Ascending aorta (tissue), 2 donors: ENCODE measurements at places on chromosomes 1 and 21.

- H3K27ac ChIP-seq = peak overlapping the region; percentile 81
- no peaks in the 10 kb centered on the region for H3K27me3 ChIP-seq
These were observed 67.9 kb downstream of the PHACTR4 start for GRCh38 chr1:28437264-28437923.

- H3K27me3 ChIP-seq = no peaks in the 10 kb centered on the region
- H3K4me3 ChIP-seq = peak overlapping the region; percentile 51
- no peaks in the 10 kb centered on the region for H3K36me3 ChIP-seq
- H3K27ac ChIP-seq = peak overlapping the region; percentile 64
- peak; percentile 95 for DNase-seq
These were observed 11.3 kb upstream of the RIPK4 start for GRCh38 chr21:41777951-41778815.

DNA sequence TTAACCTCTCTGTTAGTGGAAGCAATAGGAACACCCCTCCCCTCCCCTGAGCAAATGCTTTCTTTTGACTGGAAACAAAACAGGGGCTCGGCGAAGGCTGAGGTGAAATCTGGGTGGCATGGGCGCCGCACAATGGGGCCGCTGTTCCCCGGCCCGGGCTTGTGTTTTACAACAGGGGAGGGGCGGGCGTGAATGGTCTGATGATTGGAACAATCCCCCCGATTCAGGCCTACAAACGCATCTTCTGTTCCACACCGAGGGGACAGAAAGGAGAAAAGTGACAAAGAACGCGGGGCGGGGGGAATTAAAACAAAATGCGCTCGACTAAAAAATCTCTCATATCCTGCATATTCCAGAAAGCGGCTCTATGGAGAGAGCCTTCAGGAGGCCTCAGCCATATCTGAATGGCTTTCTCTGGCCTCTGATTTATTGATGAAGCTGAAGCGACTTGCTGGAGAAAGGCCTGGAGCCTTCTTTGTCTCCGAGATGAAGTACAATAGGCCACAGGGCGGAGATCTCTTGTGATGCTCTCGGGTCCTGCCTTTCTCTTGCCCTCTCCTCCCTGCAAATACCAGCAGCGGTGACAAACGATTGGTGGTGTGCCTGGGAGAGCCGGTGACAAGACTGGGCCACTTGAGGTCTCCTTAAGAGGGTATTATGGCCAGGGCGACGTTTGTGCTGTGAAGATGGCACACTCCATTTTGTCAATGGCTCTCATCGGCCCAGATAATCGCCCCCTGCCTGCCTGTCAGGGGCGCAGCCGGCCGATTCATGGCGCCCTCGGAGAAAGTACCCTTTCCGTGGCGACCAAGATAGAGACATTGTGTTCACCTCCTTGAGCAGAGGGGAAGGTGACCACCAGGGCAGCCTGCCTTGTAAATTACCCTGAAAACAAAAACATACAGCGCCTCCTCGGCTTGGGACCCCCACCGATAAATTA is 47.1 kb upstream of the OLIG2 start:
- H3K27me3 ChIP-seq = no peaks in the 10 kb centered on the region
- H3K4me1 ChIP-seq = no peaks in the 10 kb centered on the region
- no peak overlapping the region for H3K27ac ChIP-seq
- DNase-seq = no peak
- H3K4me3 ChIP-seq = no peak overlapping the region
- no peaks in the 10 kb centered on the region for H3K36me3 ChIP-seq

DNA sequence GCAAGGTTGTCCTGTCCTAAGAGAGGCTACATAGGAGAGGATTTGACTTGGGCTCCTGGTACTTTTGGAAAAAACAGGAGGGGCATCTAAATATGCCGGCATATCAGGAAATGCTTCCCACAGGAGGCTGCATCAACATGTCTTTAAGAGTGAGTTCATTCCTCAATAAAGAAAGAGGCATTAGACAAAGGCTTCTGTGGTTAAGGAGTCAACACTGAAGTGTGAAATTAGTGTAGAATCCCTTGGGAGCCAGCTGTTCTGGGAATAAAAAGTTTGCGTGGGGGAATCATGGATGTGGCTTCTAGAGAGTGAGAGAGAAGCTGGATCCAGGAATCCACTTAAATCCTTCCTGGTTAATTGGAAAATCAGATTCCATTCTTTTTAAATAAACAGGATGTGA is 69.5 kb downstream of the DNM3 start:
- no peak overlapping the region for H3K4me3 ChIP-seq
- no peaks in the 10 kb centered on the region for H3K4me1 ChIP-seq
- no peaks in the 10 kb centered on the region for H3K27me3 ChIP-seq
- no peaks in the 10 kb centered on the region for H3K36me3 ChIP-seq

DNA sequence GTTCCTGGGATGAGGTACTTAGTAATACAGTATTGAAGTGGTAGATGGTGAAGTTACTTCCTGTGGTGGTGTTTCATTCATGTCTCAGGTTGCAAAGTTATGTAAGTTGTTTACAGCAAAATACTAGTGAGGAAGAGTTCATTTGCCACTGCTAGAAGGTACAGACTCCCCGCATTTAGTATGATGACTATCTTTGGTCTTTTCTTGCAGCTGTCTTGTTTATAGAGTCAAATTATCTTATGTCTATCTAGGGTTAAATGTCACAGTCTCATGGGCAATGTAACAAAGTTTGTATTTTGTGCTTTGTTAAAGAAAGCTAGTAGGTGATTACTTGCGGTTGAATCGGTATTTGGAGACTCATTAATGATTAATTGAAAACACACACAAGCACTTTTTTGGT is 50.2 kb downstream of the LRRC8D start:
- H3K27ac ChIP-seq = no peak overlapping the region
- H3K36me3 ChIP-seq = no peaks in the 10 kb centered on the region
- H3K27me3 ChIP-seq = no peaks in the 10 kb centered on the region
- H3K4me1 ChIP-seq = no peaks in the 10 kb centered on the region
- no peak for DNase-seq
- H3K4me3 ChIP-seq = no peak overlapping the region
